ENCODE measurements at places on chromosomes 4 and X.

DNA sequence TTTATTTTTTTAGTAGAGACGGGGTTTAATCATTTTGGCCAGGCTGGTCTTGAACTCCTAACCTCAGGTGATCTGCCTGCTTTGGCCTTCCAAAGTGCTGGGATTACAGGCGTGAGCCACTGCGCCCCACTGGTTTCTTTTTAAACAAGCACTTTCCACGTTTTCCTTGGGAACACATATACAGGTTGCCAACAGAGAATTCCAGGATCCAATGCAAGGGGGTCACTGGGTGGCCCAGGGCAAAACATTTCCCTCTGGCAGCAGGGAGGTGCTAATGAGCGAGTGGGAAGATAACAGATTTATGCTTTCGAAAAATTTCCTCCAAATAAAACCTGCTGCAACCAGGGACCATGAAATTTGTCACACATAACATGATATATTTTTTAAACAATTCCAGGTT, 41.1 kb downstream of the ADRA2C start:
- DNase-seq = no peak

DNA sequence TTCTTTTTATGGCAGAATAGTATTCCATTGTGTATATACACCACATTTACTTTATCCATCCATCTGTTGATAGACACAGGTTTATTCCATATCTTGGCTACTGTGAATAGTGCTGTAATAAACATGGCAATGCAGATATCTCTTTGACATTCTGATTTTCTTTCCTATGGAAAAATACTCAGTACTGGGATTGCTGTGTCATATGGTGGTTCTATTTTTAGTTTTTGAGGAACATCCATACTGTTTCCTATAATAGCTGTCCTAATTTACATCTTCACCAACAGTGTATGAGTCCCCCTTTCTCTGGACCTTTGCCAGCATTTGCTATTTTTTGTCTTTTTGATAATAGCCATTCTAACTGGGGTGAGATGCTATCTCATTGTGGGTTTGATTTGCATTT, 73.5 kb downstream of the GPAT3 start:
- no peak for DNase-seq

DNA sequence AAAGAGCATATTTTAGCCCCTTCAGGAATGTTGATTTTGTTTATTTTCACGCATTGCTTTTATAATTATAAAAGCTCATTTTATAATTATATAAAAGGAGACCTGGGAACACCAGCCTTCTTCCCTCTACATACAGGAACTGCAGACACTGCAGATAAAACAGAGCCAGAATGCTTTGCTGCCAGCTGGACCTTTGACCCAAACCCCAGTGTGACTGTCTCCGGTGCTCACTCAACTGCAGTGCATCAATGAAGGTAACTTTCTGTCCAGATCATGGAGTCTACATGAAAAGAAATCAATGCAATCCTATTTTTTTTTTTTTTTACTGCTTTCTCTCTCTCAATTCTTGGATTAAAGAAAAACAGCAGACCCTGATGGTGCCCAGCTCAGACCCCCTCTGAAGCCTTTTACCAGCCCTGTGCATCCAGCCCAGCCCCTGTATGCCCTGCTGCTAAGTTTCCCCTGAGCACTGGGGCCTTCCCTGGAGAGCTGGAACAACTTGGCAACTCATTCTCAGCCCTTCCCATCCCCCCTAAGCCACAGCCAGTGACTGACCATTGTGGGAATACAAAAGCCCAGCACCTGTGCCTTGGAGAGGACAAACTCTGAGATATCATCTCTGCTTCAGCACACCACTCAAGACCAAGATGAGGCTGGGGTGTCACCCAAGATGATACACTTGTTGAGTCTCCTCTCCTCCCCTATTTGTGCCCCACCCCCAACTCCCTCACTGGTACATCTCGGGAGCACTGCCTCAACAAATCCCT, 182.1 kb downstream of the EVC2 start:
- no peak for DNase-seq

DNA sequence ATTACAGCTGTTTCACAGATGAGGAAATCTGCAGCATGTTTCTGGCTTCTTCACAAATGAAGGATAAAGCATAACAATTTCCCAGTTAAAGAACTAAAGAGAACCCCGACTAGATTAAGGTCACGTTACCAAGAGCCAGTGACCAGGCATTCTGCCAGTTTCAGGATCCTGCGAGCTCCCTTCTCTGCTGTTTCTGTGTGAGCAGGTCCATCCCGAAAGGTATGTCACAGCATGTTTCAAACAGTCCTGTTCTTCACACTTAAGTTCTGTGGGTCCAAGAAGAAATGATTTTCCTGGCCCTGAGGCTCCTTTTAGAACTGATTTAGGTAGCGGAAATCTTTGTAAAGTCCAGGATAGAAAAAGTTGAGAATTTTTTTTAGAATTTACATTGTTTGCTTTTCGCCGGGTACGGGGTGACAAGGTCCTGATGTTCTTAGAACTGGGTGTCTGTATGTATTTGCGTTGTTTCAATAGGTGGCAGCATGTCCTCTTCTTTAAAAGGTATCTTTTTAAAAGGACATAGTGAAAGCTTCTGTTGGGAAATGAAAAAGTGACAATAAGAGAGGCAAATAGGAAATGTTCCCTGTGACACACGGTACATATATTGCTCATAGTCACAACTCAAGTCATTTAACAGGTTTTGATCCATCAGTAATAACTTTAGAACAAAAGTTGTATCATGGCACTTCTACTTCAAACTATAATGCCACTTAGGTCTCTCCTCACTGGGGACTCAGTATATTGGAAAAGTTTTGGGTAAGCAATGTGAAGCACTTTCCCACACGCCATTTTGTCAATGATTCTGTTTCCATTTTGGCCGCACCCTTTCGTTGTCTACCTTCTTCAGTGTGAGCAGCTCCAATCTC, 18.4 kb downstream of the IL21 start:
- DNase-seq = no peak

DNA sequence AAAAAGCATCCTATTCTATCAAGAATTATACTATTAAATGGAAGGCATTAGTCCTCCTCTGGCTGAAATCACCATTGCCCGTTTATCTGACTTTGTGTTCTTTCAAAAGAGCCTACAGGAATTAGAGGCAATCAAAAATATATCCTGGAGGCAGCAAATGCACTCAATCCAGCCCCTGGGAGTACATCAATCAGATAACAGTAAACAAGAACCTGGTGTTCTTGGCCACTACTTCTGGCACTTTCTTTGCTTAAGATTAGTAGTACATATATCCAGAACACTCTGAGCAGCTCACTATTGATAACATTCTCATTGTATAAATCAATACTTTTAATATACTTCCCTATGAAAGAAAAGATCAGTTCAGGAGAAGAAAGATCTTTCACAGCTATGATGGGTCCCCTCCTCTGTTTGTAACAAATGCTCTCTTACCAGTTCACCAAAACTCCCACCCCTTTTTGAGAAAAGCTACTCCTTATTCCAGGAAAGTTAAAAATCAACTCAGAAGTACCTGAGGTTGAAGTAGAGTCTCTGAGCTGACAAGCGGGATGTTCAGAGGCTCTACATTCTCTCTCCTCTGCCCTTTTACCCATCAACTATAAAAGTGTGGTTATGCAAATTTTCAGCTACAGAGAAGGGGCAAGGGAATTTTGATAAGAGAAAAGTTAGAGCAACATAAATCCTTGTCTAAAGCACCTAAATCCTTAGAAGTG, 176.0 kb downstream of the COX18 start:
- no peak for DNase-seq

GRCh38 chr4:114870987-114871386, 242.4 kb downstream of the NDST4 start:
- no peak for DNase-seq

DNA sequence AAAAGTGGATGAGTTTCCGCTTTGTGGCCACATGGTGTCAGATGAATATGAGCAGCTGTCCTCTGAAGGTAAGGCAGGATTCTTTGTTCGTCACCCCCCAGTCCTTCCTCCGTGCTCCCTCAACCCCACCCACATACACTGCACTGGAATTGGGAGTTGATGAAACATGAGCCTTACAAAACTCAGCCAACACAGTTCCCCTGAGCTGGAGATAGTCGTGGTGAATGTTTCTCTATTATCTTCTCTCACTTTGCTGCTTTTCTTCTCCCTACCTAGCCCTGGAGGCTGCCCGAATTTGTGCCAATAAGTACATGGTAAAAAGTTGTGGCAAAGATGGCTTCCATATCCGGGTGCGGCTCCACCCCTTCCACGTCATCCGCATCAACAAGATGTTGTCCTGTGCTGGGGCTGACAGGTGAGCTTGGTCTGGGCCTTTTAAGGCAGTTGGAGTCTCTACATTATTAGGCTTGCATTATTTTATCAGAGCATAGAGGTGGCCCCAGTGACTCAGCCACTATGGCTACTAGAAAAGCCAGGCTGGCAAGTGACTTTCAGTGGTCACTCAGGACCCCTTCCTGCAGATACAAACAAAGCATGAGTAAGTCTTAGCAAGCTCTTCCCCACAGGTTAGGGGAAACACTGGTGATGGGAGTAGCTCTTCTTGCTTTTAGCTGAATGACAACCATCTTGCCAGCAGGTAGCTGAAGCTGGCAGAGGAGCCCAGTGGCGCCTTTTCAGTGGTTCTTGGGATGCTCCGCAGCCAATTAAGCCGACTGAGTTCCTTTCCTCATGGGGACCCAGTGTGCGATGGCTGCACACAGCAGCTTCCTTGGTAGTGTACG, 1.6 kb downstream of the RPL10 start:
- peak; percentile 12 for DNase-seq

- DNase-seq = no peak
These were observed 551.2 kb upstream of the PABPC5 start for GRCh38 chrX:90883479-90883878.

- DNase-seq = no peak
These were observed 147.8 kb upstream of the ZIC3 start for GRCh38 chrX:137418086-137418485.

DNA sequence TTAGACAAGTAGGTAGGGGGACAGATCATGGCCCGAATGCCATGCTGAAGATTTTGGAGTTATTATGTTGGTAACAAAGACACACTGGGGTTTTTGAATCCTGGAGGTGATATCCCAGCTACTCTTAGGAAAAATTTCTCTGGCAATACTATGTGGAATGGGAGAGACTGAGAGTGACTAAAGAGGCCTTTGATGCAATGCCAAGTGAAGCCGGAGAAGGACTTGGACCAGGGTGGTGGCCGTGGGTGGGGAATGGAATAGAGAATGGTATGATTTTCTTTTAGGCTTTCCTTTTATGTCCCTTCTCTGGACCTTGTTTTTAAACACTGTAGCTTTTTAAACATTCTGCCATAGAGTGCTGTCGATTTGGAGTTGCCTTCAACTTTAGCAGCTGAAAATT, 141.6 kb downstream of the DCLK2 start:
- no peak for DNase-seq

DNA sequence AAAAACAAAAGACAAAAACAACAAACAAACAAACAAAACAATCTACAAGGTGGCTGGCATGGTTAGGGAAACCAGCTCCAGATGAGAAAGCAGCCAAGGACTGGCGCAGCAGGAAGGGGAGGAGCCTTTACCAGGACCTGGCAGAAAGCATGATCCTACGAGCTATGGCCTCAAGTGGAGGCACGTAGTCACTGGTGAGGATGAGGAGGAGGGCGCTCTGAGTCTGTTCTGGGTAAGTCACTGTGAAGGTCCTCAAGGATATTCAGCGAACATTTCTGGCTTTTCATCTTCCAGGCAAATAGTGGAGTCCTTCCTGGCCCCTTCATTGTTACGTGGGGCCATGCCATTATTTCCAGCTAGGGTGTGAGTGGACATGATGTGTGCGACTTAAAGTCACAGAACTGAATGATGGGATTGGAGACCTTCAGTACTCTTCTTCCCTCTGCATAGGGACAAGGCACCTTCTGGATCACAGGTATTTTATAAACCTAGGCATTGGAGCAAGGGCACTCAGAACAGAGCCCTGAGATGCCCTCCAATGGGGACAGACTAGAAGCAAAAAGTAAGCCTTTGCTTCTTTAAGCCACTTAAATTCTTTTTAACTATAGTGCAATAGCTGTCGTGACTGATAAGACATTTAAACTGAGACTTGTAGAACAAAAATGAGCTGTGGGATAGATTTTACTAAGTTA, 771.3 kb downstream of the RAB28 start:
- no peak for DNase-seq

DNA sequence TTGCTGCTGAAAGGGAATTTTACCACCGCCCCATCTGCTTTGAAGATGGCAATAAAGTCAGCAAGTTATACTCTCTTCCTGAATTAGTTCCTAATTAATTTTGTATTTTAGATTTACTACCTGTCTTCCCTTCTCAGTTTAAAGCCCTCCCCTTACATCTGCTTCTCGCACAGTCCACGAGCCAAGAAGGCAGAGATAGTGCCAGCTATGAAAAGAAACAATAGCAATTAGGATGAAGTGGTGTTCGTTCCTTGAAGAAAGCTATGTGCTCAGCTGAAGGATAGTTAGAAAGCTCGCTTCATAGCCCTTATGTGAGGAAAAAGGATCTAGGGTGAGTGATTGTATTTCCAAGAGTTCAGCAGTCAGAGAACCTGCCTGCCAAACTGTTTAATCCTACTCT, 1678.8 kb upstream of the TENM3 start:
- DNase-seq = no peak

GRCh38 chr4:77332696-77333270, 175.8 kb downstream of the CCNG2 start:
- DNase-seq = no peak

GRCh38 chrX:126701380-126701779, 118.1 kb upstream of the PRR32 start:
- no peak for DNase-seq

Measured in OCI-LY7 (cell line).